ENCODE measurements at places on chromosomes 4 and X.

DNA sequence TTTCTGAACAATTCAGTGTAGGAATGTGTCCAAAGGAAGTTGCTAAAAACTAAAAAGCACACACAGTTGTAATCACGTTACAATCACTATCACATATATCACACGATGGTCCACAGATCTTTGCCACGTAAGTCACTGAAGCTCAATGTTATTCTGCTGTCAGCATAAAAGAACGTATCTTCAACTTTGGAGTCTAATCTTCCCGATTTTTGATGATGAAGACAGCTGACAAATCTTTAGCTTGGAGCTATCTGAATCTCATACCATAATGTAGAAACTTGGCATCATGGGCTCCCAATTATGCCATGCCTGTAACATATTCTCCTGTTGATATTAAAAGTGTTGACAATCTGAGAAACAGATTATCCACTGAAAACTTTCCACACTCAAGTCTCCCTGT is 158.4 kb downstream of the UBE2NL start:
- no peak for DNase-seq

GRCh38 chr4:140223056-140223810 is 69.2 kb upstream of the MAML3 start:
- no peak for DNase-seq

DNA sequence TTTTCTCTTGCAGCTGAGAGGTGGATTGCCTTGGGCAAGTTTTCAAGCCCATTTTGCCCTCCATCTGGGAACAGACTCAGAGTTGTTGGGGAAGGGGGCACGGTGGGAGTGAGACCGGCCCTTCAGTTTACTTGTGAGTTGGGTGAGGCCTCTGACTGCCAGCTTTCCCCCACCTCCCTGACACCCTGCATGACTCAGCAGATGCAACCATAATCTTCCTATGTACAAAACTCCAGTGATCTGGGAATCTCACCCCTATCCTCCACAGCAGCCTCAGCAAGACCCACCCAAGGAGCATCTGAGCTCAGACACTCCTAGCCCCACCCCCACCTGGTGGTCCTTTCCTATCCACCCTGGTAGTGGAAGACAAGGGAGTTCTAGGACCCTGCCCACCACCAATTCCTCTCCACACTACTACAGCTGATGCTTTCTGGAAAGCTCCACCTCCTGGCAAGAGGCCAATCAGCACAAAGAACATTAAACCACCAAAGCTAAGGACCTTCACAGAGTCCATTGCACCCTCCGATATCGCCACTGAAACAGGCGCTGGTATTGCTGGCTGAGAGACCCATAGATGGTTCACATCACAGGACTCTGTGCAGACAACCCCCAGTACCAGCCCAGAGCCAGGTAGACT is 99.4 kb upstream of the STK26 start:
- DNase-seq: no peak

DNA sequence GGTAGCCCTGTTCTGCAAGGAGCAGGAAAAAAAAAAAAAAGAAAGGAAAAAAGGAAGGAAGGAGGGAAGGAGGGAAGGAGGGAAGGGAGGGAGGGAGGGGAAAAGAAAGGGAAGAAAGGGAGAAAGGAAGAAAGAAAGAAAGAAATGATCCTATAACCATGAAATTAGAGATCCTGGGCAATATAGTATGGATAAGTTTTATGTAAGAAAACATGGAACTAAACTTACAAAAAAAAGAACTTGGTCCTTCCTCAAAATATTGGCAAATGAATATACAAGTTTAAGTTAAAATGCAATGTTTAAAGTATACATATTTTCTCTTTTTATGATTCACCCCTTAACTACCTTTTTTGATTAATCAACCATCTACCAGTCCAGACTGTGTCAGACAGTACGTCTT is 18.9 kb downstream of the BBS7 start:
- DNase-seq: no peak

GRCh38 chr4:125849869-125850268 is 535.1 kb downstream of the FAT4 start:
- DNase-seq: no peak

DNA sequence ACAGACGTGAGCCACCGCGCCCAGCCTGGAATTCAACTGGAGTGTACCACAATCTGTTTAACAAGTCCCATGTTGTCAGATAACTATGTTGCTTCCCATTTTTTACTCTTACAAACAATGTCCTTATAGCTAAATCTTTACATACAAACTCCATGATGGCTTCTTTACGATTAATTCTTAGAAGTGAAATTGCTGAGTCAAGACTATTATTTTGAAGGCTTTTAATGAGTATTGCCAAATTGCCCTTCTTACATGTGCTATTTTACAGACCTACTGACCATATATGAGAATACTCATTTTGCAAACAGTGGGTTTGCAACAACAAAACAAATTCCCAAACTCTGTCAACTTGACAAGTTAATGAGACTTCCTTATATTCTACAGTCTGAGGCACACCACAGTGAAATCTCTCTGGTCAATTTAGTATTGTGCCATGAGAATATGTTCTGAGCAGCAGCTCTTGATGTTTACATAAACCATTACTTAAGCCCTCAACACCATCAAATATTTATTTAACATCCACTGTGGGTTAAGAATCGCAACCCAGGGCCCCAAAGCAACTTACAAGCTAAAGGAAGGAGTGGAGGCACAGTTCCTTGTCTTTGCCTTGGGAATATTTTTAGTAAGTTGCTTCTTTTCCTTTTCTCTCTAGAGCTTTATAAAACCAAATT is 128.5 kb downstream of the SPRY1 start:
- no peak for DNase-seq

DNA sequence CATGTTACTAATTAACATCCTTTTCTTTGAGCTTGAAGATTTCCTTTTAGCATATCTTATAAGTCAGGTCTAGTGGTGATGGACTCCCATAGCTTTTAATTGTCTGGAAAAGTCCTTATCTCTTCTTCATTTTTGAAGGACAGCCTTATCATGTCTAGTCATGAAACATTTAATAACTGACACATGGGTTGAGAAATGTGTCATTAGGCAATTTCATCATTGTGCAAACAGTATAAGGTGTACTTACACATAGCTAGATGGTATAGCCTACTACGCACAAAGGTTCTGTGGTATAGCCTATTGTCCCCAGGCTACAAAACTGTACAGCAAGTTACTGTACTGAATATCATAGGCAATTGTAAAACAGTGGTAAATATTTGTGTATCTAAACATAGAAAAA is 34.5 kb upstream of the ALG13 start:
- no peak for DNase-seq

DNA sequence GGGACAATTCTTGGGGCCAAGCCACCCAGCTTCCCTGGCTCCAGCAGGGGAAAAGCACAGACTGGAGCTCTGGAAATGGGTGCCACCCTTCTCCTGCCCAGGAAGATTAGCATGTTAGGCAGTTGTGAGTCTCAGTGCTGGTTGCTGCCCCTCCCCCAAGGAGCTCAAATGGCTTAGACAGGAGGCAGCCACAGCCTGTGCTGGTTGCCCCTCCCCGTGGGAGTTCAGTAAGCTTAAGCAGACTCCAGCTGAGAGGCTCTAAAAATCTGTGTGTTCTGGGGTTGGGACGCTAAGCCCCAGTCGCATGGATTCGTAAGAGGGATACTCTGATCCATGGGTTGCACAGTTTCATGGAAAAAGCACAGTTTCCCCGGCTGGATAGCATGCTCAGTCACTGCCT is 92.7 kb upstream of the NDST3 start:
- DNase-seq: peak; percentile 44
